ENCODE measurements at places on chromosomes 5 and 9. TPM values are rescaled to one million over a fixed set of nuclear protein-coding genes. Genes with fewer than 3 reads are reported as not detected.

GRIA1 gene
- total RNA-seq: 0.29 TPM

SYK gene
- total RNA-seq: not detected

PCDHB16 gene
- total RNA-seq: 1.1 TPM

ZDHHC11 gene
- total RNA-seq: 1.8 TPM

DNAJA1 gene
- total RNA-seq: 64.8 TPM

SVEP1 gene
- 43.0 TPM for total RNA-seq

MEIKIN gene
- not detected for total RNA-seq

ZNF169 gene
- total RNA-seq: 4.0 TPM

RASGEF1C gene
- not detected for total RNA-seq

INVS gene
- total RNA-seq: 26.2 TPM

ZFP2 gene
- 1.4 TPM for total RNA-seq

LEAP2 gene
- under 0.01 TPM for total RNA-seq

ARHGEF39 gene
- total RNA-seq: 0.36 TPM

EXD3 gene
- total RNA-seq: 7.6 TPM

IL11RA gene
- total RNA-seq: 38.0 TPM

CCNO gene
- 1.4 TPM for total RNA-seq

CAMK2A gene
- 0.88 TPM for total RNA-seq

QRFP gene
- total RNA-seq: not detected

PRRC1 gene
- 86.0 TPM for total RNA-seq

THG1L gene
- total RNA-seq: 27.9 TPM

SV2C gene
- not detected for total RNA-seq

SPINK7 gene
- not detected for total RNA-seq

FAM221B gene
- not detected for total RNA-seq

SEMA6A gene
- total RNA-seq: under 0.01 TPM

ABO gene
- not detected for total RNA-seq

WHRN gene
- total RNA-seq: 2.2 TPM

SLC46A2 gene
- total RNA-seq: under 0.01 TPM
